Activated T-helper 17 cell treated with anti-CD3 and anti-CD28 coated beads, Interleukin-2, amount 50 U/mL, for 72 hours (primary cell): ENCODE measurements at places on chromosomes 5 and 9. TPM values are rescaled to one million over a fixed set of nuclear protein-coding genes. Genes with fewer than 3 reads are reported as not detected.

PKD2L2 gene
- not detected for total RNA-seq

KIF27 gene
- 3.1 TPM for total RNA-seq

RBM22 gene
- total RNA-seq = 60.3 TPM

PCDHGA3 gene
- total RNA-seq = 0.09 TPM

C8G gene
- total RNA-seq = 3.1 TPM
